Activated CD8-positive, alpha-beta memory T cell treated with anti-CD3 and anti-CD28 coated beads, Interleukin-2, amount 50 U/mL, for 4 hours (primary cell): ENCODE measurements at places on chromosomes 13 and 19.

DNA sequence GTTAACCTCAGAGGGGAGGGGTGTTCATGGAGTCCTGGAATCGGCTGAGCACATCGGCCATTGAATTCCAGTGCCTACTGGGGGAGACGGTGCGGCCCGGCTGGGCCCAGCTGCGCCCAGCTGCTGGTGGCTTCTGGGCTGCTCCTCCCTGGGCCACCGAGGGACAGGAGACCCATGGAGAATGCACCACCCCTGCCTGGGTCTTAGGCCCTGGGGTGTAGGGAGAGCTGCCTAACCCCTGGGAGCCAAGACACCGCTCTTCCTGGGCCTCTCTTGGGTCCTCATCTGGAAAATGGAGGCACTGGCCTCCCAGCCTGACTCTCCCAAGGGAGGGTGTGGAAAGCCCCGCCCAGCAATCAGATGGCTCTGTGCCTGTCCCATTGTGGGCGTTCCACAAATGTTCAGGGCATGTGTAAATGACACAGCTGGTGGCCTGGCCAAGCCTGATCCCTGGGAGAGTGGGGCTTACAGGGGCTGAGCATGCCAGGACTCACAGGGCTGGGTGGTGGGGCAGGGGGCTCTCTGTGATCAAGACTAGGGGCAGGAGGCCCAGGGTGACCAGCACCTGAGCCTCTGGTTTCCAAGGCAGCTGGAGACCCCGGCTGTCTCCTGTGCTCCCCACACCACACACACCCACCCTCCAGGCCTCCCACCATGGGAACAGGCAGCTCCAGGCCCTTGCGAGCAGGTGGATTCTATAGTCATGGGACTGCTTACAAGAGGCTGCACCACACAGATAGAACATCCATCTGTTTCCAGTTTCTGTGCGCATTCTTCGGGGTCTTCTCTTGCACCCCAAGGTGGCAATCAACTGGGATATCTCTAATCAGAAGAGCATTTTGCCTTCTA is 150.9 kb downstream of the URI1 start:
- no peak for DNase-seq

GRCh38 chr13:113667771-113668490 is 912 bp downstream of the GRK1 start:
- no peak for DNase-seq

DNA sequence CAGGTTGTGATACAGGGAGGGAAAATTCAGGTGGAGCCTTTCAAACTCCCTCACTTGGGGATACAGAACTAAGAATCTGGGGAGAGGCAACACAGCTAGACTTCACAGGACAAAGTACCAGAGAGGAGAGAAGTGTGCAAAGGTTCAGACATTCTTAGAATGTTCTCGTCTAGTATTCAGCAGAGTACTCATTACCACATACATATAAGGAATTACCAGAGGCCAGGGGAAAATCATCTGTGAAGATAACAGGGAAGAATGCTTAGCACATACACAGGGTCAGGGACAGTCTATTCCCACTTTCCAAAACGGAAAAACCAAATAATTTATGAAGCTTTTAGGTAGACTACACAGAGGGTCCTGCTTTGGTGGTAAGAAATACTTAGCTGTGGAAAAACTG is 58.1 kb downstream of the TRPC4 start:
- DNase-seq = no peak

DNA sequence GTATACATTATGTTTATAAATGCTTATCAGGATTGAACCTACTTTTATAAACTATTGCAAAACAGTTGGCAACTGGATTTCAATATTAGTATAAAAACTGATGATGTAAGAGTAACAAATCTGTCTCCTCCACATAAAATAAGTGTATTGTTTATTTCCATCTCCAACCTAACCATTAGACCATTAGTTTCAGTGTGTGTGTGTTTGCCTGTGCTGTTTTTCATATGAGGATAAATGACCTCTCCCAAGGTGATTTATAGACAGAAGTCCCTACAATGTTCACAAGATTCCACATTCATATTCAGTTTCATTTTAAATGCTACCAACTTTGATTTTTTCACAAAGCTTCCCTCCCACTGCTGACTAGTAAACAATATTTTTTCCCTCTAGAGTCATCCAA is 871.6 kb downstream of the PCDH9 start:
- DNase-seq = no peak

- no peak for DNase-seq
These were observed 80.1 kb downstream of the IPO5 start for GRCh38 chr13:98033277-98034247.

- DNase-seq = no peak
These were observed 805.6 kb upstream of the ARGLU1 start for GRCh38 chr13:107373551-107373950.

DNA sequence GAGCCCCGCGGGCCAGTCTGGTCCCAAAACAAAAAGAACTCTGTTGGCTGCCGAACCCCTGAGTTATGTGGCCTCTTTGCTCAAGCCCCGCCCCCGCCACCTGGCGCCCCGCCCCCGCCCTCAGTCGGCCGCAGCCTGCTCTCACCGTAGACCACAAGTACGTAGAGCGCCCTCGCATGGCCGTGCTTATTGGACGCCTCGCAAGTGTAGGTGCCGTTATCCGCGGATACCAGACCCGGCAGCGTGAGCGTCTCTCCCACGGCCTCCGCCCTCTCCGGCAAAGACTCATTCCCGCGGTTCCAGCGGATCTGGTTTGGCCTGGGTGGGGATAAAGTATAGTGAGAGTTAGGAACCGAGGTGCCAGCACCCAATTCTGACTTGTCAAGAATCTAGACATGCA is 5.5 kb upstream of the ZNF428 start:
- DNase-seq = peak; percentile 86

DNA sequence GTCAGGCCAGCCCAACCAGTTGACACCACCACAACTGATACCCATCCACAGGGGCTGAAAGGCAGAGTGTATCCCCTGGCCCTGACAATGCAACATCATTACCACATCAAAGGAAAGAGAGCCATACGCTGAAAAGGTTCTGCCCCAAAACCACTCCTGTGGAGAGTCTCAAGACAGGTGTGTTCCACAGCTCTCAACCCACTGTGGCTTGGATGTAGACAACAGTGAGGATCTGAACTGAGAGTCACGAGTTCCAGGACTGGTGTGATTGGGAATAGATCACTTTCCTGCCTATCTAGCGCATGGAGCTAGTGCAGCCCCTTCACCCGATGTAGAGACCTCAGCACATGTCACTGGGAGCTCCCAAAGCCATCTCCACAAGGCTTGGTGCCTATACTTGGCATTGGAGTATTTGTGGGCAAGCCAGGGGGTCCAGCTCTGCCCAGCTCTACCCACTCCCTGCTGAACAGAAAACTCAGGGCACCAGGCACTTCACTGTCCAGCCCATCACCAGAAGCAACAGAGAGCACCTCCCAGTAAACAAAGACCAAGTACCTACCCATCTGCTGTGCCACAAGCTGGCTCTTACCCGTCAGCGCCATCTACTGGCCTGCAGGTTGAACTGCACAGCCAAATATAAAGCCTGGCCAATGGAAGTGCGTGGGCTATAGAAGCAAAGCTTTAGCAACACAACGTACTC is 579.5 kb downstream of the UQCRFS1 start:
- DNase-seq = peak; percentile 31

- DNase-seq = no peak
These were observed 234.3 kb downstream of the LMO7 start for GRCh38 chr13:75870397-75870903.

DNA sequence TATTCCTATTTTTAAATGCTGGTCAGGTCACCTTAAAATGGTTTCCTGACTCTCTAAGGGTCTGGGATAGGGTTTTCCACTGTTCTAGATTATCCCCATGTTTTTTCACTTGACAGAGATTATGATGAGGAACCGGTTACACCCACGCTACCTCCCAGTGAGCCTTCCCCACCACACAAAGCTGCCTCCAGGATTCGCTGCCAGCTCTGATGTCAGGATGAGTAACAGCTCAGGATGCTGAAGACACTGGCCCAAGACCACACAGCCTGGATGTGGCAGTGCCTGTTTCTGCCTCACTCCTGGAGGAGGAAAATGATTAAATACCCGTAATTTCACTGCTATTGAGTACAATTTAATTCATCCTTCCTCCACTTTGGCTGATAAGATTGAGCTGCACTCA is 22.9 kb downstream of the ZNF114 start:
- no peak for DNase-seq

DNA sequence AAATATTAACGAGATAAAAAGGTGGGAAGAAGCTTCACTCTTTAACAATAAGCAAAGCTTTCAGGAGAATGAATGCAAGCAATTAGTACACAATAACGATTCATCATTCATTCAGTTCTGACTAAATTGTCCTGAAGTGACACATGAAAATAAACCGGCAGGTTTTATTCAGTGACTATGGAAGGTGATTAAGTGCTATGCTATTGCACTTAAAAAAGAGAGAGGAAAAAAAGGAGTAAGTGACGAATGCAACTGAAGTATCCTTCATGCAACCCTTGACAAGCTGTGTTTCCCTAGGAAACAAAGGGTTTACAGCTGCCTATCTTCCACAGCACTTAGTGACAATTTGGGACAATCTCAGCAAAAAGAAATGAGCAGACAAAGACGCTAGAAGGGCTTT is 1.4 kb downstream of the LIG4 start:
- DNase-seq = no peak

- no peak for DNase-seq
These were observed 5.4 kb upstream of the CBY2 start for GRCh38 chr13:45696610-45697226.

- DNase-seq = no peak
These were observed 116.4 kb downstream of the TSHZ3 start for GRCh38 chr19:31232871-31233270.

- no peak for DNase-seq
These were observed 3.7 kb upstream of the ZNRF4 start for GRCh38 chr19:5451494-5451893.

DNA sequence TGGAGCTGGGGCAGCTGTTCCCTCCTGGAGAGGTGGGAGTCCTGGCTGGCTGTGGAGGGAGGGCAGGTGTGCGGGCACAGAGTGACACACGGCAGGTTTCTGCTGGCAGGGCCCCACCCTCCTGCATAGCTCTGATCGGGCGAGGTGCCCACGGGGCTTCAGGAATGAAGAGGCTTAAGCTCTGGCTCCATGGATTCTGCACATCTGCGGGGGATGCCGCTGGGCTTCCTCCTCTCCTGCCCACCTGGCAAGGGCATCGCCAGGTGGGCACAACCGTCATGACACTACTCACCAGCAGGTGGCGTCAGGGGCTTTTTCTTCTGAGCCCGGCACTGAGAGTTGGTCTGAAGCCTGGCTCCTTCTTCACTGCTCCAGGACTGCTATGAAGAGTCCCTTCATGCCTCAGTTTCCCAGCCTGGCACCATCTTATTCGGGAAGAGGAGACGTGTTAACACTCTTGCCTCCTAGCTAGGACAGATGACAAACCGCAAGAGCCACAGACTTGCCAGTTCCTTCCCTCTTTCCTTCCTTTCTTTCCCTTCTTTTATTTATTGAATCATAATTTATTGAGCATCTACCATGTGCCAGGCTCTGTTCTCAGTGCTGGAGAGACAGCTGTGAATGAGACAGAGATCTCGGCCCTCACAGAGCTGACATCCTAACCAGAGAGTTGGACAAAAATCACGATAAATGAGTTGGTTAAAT is 15.2 kb upstream of the PAK4 start:
- peak; percentile 79 for DNase-seq

DNA sequence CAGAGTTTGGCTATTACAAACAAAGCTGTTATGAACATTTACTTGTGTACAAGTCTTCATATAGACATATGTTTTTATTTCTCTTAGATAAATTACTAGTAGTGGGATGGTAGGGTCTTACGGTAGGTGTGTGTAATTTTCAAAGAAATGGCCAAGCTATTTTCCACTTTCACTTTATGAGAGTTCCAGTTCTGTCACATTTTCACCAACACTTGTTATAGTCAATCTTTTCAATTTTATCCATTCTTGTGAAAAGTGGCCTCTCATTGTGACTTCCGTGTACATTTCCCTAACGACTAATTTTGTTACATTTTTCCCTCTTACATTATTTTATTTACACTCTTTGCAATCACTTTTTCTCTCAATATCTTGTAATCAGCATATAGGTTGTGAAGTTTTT is 18.3 kb downstream of the MBD3L1 start:
- no peak for DNase-seq

- DNase-seq = no peak
These were observed 481.9 kb downstream of the FGF9 start for GRCh38 chr13:22152751-22153150.

DNA sequence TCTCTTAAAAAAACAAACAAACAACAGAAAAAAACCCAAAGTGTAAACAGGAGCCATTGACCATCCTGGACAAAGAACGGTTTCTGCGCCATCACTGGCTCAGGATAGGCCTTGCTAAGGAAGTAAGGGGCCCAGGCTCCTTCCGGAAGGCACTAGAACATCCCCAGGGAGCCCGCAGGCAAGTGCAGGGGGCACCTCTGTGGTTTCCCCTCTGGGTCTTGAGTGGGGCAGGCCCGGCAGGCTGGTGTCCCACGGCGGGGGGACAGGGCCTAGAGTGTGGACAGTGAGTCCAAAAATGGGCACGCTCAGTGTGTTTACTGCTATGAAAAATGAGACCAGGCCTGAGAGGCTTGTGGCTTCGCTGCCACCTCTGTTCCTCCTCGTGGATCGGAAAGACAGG is 14.8 kb upstream of the RANBP3 start:
- DNase-seq = no peak

- peak; percentile 9 for DNase-seq
These were observed 21.2 kb downstream of the WTIP start for GRCh38 chr19:34502582-34503411.

GRCh38 chr19:36013280-36014011 is 567 bp downstream of the ALKBH6 start:
- no peak for DNase-seq

- DNase-seq = no peak
These were observed 5.3 kb downstream of the EFNA2 start for GRCh38 chr19:1290703-1291651.

DNA sequence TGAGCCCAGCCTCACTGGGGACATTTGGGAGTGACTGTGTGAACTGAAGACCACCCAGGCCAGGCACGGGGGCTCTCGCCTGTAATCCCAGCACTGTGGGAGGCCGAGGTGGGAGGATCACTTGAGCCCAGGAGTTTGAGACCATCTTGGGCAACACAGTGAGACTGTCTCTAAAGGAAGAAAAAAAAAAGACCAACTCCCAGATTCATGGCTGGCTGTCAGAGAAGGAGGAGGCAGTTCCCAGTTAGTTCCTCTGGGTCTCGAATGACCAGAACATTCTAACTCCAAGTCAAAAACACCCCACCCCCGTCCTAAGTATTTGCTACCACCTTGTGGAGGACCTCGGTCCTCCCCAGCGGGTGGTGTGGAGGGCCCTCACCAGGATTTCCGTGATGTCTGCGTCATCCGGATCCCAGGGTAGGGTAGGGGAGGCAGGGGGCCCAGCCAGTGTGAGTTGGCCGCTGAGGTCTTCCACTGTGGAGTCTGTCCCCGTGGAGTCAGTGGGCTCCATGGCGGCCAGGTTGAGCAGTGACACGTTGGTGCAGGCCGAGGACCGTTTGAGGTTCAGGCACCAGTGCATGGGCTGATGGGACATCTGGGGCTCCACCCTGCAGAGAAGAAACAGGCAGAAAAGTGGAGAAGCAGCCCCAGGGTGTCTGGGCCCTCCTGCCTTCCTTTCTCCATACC is 1.3 kb downstream of the TSKS start:
- DNase-seq = no peak

- no peak for DNase-seq
These were observed 3.8 kb downstream of the HSPBP1 start for GRCh38 chr19:55275851-55276719.
